Skeletal muscle cell (primary cell): ENCODE measurements at places on chromosomes 7 and 10.

DNA sequence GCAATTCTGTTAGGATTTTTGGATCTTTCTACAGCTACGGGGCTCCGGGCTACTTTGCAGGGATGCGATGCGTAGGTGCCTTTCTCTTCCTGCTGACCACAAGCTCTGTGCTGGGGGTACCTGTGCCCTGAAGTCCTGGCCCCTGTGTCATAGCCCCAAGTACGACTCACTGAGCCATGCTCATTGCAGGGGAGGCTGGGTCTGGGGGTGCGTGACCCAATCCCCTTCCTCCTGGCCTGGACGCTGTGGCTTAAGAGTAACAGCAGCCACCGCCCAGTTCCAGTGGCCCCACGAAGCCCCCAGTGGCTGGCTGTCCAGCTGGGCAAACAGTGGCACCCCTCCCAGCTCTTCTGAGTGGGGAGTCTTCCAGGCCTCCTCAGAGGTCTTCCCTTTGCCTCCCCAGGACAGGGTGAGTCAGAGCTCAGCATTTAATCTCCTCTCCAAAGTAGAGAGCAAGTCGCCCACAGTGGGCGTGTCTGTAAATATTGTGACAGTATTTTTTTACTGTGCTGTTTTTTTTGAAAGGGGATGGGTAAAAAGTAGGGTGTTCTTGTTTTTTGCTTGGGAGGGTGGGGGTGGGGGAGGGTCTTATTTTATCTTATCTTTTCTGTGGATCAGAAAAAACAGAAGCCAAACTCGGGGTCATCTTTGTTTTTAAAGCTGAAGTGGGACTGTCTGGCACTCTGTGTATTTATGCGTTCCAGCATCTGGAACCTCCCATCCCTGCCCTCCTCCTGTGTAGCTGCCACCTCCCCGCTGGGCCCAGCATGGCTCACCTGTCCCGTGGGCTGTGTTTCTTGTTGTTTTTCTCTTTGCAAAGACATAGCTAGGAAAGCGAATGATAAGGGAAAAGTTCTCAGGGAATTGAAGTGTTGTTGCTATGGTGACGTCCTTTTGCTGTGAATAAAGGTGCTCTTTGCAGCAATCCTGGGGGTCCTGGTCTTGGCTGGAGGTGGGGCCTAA is 8.2 kb downstream of the LFNG start:
- DNase-seq, result no peak

- DNase-seq, result no peak
Measured at GRCh38 chr10:106136175-106136574, 1028.3 kb downstream of the SORCS1 start.

DNA sequence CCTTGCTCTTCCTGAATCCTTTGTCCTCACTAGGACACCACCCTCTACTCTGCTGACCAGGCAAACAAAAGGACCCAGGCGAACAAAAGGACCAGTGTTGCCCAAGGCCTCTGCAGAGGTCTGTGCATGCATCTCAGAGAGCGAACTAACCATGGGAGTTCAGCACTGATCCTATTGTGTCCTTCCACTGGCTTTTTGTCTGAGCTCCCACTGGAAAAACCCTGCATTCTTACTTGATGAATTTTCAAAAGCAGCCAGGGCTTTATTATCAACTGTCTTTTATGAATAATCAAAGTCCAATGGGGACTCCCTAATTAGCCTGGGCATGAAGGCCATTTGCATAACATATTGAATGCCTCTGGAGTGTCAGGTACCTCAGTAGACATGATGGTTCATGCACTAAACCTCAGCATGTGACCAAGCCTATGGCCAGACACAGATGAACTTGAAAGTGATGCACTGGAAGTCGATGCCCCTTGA is 140.6 kb downstream of the KCNMA1 start:
- DNase-seq, result no peak

GRCh38 chr7:43602256-43602655 is 19.3 kb downstream of the STK17A start:
- no peak for DNase-seq

DNA sequence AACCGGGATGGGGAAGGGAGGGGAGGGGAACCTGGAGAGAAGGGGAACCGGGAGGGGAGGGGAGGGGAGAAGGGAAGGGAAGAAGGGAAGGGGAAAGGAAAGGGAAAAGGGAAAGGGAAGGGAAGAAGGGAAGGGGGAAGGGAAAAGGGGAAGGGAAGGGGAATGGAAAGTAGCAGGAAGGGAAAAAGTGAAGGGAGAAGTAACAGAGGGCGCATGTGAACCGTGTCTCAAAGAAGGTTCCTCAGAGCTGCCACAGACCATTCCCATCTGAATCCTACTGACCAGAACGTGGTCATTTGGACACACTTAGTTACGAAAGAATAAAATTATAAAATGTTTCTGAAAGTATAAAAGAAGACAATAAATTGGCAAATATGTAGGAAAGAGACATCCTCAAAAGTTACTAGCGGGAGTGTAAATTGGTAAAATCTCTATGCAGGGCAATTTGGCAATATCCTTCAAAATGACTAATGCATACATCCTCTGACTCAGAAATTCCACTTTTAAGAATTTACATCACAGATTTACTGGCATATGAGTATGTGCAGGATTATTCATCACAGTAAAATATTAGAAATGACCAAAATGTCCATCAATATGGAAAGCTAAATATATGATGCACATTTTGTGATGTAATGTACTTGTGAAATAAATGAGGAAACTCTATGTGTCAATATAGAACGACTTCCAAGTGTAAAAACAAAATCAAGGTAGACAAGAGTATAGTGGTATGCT is 12.9 kb downstream of the C10orf67 start:
- peak; percentile 76 for DNase-seq

DNA sequence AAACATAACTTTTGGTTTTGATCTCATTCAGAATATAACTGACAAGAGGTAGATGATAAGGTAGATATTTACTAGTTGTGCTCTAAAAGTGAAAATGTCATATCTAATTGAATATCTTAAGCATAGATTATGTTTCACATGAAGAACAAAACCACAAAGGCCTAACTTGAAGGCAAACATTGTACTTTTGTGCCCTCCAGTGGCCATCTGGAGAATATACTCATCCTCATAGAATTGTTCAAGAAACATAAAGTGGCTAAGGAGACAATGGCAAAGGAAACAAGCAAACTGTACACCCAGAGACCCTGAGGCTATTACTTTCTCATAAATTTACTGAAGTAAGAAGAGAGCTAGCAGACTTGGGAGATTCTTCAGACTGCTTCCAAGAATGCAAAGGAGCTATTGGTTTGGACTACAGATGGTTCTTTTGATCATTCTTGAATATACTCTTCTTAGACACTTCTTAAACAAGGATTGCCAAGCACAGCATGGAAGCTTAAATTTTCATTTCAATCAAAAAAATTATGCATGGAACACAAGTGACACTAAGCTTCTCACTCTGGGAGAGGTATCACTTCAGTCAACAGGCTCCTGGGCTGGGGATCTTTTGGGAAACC is 98.2 kb upstream of the DKK1 start:
- DNase-seq, result peak; percentile 51

DNA sequence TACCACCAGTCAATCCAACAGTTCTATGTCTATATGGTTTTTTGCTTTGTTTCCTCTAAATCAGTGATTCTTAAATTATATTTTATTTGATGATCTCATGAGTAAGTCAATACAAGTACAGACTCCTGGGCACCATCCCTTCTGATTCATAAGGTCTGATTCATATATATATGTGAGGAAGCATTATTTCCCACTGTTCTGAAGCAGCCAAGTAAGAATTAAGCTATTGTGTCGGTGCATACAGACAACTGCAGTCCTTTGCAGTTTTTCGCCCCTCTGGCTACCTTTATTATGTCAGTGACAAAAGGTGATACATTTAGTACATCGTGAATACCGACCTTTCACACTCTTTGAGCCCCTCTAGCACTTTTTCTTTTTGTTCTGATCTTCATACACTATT is 1079.6 kb upstream of the C7orf33 start:
- peak; percentile 30 for DNase-seq

DNA sequence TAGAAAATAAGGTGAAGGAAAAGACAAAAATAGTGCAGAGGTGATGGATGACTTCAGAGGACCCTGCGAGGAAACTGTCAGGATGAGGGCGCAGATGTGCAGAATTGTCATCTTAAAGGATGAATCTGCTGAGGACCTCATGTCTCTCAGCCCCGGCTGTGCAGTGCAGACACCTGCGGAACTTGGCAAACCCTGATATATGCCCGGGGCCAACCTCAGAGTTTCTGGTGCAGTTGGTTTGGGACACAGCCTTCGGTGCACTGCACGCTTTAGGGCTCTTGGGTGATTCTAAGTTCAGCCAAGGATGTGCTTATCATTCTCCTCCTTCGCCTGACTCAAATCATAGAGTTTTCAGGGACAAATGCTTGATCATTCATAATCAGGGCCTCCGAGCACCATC is 310.1 kb downstream of the TCERG1L start:
- no peak for DNase-seq

GRCh38 chr7:140079121-140079536 is 16.4 kb upstream of the PARP12 start:
- DNase-seq, result peak; percentile 49

- DNase-seq, result no peak
Measured at GRCh38 chr7:63205136-63205535, 793.5 kb upstream of the ZNF722 start.

DNA sequence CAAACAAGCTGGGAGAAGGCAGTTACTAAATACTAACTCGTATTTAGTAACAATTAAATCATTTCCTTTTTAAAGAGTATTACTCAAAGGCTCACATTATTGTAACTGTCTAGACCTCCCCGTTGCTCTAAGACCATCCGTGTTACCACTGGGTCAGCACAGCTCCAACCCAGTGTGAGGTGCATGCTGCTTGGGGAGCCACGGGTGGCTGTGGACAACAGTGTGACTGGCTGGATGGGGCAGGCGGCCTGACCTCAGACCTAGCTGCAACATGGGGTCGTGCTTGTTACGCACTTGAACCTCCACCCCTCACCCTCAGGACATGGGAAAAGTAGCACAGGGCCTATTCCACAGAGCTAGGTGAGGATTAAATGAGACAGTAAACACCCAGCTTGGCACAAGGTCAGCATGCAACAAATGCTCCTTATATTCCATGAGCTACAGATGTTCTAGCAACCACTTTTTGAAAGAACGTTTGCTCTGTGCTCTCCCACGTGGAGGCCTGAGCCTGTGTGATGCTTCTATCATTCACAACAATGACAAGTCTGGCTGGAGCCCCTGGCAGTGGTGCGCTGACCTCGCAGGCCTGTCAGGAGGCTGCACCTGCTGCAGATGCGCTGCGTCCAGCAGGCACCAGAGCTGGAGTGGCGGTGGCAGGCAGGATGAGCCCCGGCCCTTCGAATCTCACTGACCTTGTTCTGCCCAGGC is 135.7 kb downstream of the PKD1L1 start:
- DNase-seq, result no peak

DNA sequence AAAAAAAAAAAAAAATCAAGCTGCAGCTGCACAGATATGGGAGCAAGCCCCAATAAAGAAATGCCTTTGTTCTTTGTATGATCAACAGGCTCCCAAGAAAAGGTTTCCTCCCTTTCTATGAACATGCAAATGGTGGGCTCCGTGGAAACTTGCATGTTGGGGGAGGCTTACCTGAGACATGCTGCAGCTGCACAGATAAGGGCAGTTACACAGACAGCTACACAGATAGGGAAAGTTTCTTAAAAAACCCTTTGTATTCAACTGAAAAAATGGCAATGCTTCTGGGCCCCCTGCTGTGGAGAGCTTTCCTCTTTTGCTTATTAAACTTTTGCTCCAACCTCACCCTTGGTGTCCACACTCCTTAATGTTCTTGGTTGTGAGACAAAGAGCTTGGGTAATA is 29.8 kb upstream of the ZNF746 start:
- no peak for DNase-seq

DNA sequence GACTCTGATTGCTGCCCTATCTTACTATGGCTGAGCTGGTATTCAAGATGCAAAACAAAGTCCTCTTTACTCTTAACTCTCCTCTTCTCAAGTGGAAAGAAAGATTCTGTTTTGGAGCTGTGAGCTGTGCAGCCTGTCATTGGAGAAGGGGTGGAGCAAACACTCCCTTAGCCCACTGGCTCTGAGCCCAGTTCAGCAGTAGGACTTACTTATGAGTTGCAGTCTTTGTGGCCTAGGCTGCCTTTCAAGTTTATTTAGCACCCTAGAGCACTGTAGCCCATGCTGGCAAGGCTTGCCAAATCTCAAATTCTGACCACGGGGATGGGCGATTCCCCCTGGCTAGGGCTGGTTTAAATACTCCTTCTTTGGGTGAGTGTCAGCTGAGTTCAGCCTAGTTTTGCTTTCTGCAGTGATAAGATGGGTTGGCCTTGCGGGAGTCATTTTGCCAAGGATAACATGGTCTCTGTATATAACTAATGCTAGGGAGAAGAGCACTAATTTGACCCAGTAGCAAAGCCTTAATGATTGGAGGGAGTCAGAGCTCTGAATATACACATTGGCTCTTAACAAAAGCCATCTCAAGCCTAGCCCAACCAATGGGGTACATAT is 110.2 kb downstream of the MYO3A start:
- no peak for DNase-seq

DNA sequence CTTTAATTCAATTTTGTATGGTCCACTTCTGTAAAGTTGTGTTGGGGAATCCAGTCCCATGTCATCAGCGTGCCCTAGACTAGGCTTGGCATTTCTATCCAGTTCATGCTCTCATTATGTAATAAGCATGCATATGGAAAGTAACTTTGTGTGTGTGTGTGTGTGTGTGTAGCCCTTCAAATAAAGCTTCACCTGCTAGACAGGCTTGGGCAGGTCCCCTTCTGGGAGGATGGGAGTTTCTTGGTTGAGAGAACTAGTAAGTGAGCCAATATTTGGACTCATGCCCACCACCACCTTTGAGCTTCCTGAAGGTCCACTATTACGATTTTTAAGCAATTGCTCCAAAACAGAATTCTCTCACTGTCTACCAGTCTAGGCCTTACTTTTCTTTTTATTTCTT is 6.9 kb downstream of the BZW2 start:
- DNase-seq, result no peak

GRCh38 chr7:149150981-149151380 is 3.7 kb downstream of the ZNF398 start:
- no peak for DNase-seq

- DNase-seq, result no peak
Measured at GRCh38 chr7:2632733-2633537, 1.1 kb downstream of the TTYH3 start.
